ENCODE measurements at places on chromosomes 2 and 18. TPM values are rescaled to one million over a fixed set of nuclear protein-coding genes. Genes with fewer than 3 reads are reported as not detected.

- no peak for DNase-seq
Measured at GRCh38 chr2:233418761-233419546, 64.7 kb downstream of the DGKD start.

DNA sequence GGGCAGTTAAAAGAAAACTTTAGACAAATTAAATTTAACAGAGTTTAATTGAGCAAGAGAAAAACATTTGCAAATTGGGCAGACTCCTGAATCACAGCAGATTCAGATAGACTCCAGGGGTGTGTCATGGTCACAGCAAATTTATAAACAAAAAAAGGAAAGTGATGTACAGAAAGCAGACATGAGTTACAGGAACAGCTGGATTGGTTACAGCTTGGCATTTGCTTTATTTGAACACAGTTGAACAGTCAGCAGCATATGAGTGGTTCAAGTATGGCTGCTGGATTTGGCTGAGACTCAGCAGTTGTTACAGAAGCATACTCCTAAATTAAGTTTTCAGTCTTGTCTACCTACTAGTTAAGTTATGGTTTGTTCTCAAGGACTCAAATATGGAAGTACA is 82.3 kb upstream of the NYAP2 start:
- DNase-seq: no peak

Gene CXCR1
- total RNA-seq: not detected

- DNase-seq: no peak
Measured at GRCh38 chr18:23163786-23164533, 28.7 kb downstream of the CABLES1 start.

GRCh38 chr18:74951165-74951760 is 257.7 kb downstream of the PTGR3 start:
- DNase-seq: no peak

DNA sequence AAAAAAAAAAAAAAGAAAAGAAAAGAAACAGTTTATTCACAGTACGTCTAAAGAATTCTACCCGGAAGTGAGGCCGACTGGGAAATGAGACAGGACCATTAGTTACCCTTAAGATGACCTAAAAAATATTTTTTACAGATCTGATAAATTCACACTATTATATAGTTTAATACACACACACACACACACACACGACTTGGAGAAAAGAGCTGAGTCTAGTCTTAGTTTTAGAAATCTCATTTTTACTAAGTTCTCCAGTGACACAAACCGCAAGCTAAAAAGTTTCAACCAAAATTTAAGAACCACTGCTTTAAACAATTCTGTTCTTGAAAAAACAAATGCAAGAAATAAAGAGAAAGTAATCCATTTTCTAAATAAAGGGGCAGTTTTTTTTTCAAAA is 27.1 kb downstream of the ST3GAL5 start:
- no peak for DNase-seq

Gene CASP10
- total RNA-seq: 1.2 TPM

GRCh38 chr18:27005589-27005988 is 140.1 kb upstream of the AQP4 start:
- peak; percentile 7 for DNase-seq

GRCh38 chr2:101830555-101830954 is 133.0 kb downstream of the MAP4K4 start:
- no peak for DNase-seq

GRCh38 chr2:235669269-235669831 is 175.5 kb downstream of the AGAP1 start:
- DNase-seq: peak; percentile 87

Gene NOL4
- 36.7 TPM for total RNA-seq

GRCh38 chr2:218146056-218146455 is 20.2 kb downstream of the CXCR2 start:
- no peak for DNase-seq

DNA sequence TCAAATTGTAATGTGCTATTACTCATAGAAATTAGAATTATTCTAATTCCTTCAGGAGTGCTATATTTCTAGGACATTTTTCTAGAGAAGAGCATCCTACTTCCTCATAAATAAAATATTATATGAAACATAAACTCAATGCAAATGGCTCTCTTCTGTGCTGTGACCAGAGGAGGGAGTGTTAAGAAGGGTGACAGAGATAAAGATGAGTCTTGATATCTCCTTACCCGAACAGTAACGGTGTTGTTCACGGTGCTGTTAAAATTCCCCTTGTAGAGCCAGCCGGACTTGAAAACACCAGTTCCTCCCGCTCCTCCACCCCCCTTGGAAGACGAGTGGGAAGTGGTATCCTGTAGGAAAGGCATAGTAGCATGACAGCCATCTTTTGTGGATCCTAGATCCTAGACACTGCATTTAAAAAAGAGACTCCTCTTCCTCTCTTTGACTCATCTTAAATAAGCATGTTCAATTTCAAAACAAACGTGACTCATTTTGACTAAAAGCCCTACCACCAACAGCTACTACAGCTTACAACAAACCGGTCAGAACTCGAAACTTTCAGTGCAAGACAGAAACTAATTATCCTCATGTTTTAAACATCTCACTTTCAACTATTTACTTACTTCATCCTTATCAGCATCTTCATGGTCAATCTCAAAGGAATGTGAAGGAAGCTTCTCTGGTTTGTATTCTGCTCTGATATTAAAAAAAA is 156.3 kb downstream of the DOCK10 start:
- peak; percentile 26 for DNase-seq

DNA sequence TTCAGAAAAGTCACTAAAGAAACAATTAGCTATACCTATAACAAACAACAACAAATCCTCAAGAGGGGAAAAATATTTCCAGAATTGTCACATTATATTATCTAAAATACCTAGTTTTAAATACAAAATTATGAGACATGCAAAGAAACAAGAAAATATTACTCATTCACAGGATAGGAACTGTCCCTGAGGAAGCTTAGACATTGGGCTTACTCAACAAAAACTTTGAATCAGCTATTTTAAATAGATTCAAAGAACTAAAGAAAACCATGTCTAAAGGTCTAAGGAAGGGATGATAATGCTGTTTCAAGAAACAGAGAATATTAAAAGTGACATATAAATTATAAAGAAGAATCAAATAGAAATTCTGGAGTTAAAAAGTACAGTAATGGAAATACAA is 131.9 kb upstream of the ZNF516 start:
- no peak for DNase-seq

DNA sequence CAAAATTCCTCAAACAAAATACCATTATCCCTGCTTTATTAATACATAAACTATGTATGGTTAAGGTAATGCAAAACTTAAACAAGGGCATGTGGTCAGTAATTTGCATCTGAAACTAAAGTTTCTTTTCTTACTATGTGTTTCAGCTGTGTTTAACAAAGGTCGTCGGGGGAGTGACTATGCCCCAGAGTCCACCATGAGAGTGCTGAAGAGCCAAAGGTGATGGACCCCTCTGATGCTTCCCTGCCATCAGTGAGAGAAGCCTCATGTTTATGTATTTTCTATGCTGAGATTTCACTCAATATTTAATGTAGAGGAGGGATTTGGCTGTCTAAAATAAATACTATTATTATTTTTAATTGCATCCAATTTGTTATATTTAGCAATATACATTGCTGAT is 707.2 kb upstream of the REG3G start:
- no peak for DNase-seq

DNA sequence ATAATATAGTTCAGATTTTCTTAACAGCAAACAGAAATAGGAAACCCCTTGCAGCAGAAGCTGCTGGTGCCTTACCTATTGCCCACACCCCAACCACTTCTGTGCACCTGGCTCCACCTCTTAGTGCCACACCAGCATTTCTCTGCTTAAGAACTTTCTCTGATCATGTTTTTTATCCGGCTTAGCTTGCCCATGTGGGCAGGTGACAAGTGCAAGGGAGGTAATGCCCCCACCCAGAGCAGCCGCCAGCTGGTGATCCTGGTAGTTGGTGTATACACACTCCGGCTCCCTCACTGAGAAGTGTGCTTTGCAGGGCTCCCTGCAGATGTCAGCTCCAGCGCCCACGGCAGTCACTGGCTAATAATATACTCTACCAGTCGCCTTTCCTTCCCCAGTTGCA is 126.3 kb downstream of the ALPK2 start:
- no peak for DNase-seq

Gene GNLY
- not detected for total RNA-seq

GRCh38 chr2:235390108-235390815 is 103.6 kb upstream of the AGAP1 start:
- no peak for DNase-seq

Gene REEP1
- 4.8 TPM for total RNA-seq

GRCh38 chr2:127025359-127026166 is 81.4 kb downstream of the BIN1 start:
- DNase-seq: peak; percentile 77

Gene TUBB8B
- 0.77 TPM for total RNA-seq

DNA sequence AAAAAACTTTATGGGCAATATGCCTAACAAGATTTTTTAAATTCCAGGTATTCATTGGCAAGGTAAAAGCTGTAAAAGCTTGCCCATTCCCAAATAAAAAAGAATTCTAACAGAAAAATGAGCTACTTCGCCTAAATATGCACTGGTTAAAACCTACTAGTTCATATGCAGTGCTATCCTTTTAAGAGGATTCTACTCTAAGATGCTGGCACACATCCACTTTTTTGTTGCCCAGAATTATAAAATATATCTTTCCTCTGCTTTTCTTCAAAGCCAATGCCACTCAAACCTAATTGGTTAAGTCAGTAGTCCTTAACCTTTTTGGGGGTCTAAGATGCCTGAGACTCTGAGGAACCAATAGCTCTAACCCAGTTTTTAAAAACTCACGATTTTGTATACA is 3.2 kb downstream of the XPO1 start:
- DNase-seq: no peak

Gene THUMPD2
- total RNA-seq: 14.1 TPM

Gene NPAS2
- total RNA-seq: 9.4 TPM

Gene LRRTM1
- total RNA-seq: not detected

DNA sequence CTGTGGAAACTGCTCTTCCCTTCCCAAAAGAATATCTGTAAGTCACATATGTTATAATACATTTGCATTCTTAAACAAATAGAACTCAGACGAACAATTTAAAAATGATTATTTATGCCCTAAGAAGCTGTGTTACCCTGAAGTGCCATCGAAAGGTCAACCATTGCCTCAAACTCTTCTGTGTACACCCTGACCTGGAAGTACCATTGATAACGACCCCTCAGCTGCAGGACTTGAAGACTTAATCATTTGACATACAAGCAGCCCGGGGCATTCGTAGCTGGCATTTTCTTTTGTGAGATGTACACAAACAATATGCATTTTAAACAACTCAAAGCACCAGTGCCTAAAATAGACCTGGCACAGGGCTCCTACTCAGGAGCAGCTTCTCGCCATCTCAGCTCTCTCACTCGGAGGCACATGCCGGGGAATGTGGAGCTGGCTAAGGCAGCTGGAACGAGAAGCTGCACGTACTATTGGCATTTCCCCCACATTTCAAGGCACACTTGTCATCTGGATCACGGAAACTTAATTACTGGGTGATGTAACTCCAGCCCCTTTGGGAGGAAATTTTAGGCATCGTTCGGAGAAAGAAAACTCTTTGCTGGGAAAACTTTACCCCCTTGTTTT is 170.0 kb upstream of the GALNT5 start:
- DNase-seq: no peak
